ENCODE measurements at places on chromosomes 11 and 22.

GRCh38 chr11:35852056-35852455 is 91.8 kb upstream of the LDLRAD3 start:
- DNase-seq = no peak

DNA sequence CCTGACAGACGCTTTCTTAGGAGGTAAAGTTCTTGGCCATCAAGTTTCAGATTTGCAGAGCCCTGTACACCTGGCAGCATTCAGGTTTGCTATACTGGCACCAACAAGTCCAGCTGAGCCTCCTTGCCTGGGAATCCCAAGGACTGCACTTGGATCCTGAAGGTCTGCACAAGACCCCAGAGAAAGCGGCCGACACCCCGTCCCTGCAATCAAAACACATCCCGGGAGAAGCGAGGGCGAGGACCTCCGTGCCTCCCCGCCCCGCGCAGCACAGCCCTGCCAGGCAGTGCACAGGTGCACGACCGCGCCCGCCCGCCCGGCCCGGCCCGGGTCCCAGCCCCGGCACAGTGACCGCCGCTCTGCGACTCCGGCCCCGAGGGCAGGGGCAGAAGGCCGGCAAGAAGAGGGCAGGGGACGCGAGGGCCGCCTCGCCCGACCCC is 559 bp downstream of the MRTFA start:
- DNase-seq = peak; percentile 9

GRCh38 chr11:64027651-64028397 is 7.9 kb upstream of the FLRT1 start:
- no peak for DNase-seq

- DNase-seq = no peak
Measured at GRCh38 chr11:88555018-88555828, 217.7 kb upstream of the CTSC start.

DNA sequence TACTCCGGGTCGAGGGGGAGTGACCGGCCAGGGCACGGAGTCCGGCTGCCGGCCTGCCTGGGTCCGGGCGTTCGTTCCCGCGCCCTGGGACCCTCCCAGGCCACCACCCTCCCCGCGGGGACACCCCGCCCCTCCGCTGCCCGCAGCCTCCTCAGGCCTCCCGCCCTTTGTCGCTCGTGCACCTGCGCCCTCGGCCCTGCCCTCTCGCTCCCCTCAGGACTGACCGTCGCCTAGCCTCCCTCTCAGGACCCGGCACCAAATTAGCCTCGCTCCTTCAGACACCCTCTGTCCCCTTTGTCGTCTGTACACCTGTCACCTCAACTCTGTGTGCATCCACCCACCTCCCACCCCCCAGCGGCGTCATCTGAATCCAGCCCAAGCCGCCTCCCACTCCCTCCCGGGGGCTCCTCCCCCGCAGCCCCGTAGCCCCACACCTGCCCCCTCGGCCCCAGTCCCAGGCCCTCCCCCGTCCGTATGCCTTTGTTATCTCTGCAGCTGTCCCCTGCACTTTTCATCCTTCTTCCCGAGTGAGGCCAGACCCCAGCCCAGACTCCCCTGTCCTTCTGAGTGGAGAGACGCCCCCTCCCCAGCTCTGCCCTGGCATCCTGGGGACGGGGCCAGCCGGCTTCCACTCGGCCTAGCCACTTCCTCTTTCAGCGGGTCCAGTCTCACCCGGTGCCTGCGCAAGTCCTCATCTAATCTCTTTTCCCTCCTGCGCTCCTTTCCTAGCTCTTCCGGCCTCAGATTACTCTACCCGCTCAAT is 643 bp downstream of the TIGD3 start:
- DNase-seq = peak; percentile 62

DNA sequence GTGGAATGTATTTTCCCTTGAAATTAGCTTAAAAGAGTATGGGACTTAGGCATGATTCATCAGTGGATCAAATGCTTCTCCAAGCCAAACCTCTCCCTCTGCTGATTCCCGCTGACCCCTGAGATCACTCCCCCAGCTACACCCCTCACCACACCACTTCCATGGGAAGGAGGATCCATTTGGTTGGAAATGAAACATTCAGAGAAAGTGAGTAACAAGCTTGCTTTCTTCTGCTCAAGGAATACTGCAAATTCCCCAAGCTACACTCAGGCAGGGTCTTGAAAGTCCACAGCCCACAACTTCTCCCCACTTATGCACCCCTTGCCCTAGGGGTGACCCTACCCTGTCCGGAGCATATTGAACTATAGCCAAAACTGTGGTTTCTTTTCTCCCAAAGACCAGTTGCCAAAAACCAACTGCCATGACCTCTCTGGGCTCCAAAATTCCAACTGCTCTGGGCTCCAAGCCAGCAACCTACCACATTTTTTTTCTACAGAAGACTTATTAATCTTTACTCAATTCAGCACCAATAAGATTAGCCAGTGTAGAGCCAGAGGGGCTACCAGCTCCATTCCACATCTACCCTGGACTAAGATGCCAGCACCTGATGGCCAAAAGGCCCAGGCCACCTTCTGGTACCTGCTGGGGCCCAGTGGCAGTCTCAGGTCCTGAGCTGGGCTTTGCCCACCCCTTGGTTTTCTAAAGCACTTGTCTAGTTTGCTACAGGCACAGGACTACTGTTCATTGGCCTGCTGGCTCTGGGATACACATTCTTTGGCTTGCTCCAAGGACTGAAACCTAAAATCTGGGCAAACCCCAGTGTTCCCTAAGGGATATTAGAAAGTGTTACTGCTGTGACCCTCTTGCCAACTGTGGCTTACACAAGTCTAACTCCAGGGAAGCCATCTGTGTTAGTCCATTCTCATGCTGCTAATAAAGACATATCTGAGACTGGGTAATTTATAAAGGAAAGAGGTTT is 101.1 kb downstream of the MICAL3 start:
- DNase-seq = no peak

- DNase-seq = no peak
Measured at GRCh38 chr11:115522302-115522701, 18.1 kb upstream of the CADM1 start.

DNA sequence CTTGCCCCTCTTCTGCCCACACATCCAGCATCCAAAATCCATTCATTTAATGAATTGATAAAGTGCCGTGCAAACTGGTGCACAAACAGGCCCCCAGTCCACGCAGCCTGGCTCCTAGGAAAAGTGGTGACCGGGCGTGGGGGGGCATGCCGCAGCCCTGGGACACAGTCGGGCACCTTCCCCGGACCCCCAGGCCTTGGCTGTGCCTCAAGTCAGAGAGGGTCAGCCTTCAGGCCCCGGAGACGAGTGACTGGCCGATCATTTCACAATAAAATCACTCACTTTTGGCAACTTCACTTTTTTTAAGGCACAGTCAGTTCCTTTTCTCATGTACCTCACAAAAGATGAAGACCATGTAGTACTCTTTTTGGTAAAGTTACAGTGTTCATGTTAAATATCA is 8.0 kb downstream of the CDPF1 start:
- no peak for DNase-seq

DNA sequence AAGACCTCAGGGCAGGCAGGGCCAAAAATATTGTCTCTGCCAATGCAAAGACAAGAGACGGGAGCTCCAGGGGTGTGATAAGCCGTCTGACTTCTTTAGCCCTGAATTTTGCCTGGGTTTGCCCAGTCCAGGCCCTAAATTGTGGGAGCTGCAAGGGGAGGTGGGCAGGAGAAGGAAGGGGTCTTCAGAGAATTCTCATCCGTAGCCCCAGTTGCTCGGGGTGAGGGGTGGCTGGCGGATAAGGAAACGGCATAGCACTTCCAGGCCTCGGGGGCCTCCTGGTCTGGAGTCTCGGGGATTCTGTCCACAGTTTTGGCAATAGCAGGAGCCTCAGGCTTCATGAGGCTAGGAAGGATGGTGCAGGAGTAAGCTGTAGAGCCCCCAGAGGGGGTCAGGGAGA is 7.4 kb downstream of the CD5 start:
- DNase-seq = no peak

DNA sequence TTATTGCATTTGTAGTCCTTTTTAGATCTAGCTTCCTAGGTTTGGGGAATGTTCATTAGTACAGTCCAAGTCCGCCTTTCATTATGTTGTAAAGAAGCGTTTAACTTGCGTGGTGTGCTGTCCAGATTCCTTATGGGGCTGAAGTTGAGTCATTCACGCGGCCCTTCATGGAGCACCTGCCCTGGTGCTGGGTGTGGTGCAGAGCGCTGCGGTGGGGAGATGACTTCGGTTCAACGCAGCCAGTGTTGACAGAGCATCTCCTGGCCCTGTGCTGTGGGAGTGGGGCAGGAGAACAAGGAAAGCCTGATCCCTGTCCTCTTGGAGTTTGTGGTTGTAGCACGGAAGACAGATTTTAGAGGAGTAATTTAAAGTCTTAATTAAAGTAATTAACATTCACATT is 152.0 kb downstream of the TBC1D22A start:
- DNase-seq = no peak

DNA sequence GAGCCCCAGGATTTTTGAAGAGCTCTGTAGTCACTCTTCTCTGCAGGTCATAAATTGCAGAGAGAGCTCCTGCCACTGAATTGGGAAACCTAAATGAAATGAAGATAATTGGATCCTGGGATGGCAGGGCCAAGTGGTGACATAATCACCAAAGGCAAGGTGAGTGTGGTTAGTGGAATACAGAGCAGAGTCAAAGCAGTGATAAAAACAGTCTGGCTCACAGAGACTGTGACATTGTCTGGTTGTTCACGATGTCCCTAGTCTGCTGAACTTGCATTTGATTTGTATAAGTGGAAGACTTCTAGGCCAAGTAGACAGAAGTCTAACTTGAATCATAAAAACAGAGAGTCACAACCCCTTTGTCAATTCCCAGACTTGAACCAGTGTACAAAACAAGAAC is 26.8 kb upstream of the SPATA19 start:
- no peak for DNase-seq

DNA sequence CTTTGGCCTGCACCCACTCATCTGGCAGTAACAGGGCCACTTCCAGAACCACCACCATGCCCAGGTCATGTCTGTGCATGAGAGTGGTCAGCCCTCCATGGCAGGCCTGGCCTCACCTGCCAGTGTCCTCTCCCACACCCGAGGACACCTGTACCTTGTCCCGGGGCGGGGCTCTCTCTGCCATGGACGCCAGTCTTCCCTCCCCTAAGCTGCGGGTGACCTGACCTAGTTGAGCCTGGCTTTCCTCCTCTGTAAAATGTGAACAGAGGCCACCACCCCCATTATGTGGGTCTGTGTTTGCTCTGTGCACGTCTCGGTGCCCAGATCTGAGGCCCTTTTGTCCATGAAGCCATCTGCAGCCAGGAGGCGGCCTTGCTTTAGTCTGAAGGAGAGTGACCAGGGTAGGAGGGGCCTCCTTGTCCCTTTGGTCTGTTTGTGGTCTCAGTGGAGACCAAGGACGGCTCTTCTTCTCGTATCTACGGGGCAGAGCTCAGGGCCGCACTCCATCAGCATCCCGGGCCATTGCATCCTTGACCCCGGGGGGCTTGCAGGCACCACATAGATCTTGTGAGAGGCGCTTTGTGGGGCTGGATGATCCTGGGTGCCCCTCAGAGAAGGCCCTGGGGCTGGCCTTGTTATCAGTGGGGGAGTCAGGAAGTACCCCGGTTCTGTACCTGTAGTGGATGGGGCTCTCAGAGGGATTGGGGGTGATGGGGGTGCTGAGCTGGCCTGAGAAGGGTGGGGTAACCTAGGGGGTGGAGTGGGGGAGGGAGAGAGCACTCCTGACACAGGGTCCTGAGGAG is 121.6 kb downstream of the KCNQ1 start:
- no peak for DNase-seq

DNA sequence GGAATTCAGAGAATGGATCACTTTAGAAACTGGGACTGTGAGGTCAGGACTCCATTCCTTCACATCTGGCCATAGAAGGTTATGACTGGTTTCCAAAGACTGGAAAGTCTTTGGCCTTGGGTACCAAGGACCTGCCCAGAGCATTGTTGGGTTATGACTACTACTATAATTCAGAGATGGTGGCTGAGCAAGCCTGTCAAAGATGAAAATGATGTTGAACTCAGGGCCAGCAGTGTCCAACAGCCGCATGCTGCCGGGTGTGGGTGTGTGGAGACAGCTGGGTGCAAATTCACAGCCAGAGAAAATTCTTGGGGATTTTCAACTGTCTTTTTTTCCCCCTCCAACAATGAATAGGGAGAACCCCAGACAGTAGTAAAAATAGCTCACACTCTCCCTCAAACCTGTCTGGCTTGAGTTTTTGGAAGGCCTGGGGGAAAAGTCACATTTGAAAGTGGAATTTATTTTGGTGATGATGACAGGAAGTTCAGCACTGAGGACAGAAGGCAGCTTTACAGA is 166.8 kb upstream of the NCAM1 start:
- DNase-seq = no peak

DNA sequence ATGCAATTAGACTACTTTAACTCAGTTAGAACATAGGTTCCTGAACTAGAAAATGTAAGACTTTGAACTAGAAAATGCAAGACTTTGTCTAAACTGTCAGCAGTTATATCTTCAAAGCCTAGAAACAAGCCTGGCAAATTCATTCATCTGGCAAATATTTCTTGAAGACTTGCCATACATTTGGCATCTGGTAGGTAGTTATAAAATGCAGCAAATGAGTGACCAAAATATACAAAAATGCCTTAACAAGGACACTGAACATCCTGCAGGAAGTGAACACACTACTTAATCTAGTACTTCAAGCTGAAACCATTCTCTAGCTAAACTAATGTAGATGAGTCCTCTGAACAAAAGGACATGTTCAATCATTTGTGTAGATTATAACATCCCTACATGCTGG is 84.7 kb upstream of the SCUBE2 start:
- no peak for DNase-seq

DNA sequence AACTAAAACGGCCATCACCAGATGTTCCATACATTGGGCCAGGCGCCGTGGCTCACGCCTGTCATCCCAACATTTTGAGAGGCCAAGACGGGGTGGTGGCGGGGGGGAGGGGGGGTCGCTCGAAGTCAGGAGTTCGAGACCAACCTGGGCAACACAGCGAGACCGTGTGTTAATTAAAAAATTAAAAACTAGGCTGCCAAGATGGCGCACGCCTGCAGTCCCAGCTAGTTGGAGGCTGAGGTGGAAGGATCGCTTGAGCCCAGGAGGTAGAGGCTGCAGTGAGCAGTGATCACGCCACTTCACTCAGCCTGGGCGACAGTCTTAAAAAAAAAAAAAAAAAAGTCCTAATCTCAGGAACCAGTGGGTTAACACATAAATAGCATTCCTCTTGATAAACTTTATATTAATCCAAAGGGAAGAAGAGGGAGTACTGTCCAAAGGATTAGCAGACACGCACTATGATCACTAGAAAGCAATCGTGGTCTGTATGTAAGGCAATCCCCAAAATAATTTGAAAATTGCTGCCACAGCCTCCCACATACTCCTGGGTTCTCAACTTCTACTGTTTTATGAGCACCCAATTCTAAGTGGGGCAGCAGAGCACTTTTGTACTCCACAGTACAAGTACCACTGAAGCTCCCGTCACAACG is 604 bp downstream of the PUS3 start:
- no peak for DNase-seq

DNA sequence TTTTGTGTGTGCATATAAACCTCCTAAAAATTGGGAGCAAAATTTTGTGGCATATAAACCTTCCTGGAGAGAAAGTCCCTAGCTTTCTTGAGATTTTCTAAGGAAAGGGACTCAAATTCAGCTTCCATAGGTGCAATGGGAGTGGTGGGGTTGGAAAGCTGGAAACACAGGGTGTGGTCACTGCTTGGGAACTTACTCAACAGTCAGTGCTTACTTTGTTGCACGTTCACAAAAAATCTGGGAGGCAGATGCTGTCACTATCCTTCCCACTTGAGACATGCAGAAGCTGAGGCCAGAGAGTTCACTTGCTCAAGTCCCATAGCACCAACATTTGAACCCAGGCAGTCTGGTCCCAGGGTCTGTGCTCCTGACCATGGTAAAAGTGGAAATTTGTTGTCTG is 3.9 kb upstream of the CATSPERZ start:
- no peak for DNase-seq

GRCh38 chr11:68002938-68003845 is 705 bp downstream of the UNC93B1 start:
- DNase-seq = peak; percentile 55

- DNase-seq = no peak
Measured at GRCh38 chr11:5564259-5565019, 16.1 kb upstream of the OR52H1 start.

Data from activated gamma-delta T cell treated with Interleukin-2 at 50 U/mL for 16 hours (primary cell).